Neuronal stem cell (in vitro differentiated cells): ENCODE measurements at places on chromosomes 13 and 19.

DNA sequence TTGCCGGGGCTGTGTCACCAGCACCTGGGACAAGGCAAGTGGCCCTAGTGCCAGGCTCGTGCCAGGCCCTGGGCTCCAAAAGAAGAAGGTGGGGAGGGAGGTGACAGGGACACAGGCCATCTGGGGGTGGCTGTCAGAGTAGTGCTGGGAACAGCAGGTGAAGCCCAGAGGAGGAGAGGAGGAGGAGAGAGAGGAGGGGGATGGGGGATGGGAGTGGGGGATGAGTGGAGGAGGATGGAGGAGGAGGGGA is 18.7 kb downstream of the LSM4 start:
- DNase-seq, result no peak

DNA sequence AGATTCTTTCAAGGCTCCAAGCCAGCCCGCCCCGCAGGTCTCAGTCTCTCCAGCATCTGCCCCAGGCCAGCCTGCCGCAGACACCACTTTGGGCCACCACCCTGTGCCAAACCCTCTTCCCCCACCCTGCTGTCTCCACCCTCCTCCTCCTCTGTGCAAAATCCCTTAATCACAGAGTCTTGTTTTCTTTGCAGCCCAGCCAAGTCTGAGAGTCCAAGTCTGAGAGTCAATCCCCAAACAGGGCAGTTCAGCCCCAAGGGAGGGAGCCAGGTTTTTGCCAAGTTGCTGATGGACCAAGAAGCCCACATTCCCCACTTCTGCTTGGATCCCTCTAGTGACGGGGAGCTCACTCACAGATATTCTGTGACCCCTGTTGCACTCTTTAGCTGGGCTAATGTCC is 3.1 kb downstream of the ADAMTS10 start:
- DNase-seq, result no peak

DNA sequence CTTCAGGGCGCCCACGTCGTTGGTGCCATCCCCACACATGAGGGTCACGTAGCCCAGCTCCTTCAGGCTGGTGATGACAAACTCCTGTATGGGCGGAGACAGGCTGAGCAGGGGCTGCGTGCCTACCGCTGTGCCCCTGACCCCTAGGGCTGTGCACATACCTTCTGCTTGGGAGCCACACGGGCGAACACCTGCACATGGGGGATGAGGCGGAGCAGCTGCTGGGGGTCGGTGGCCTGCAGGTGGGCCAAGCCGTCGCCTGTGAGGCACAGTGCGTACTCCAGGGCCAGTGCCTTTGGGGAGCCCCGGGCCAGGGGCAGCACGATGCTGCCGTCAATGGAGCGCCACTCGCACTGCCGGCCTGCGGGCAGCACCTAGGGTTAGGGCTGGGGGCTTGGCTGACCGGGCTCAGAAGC is 6.1 kb upstream of the GMIP start:
- DNase-seq, result no peak

- DNase-seq, result peak; percentile 56
Measured at GRCh38 chr13:41456768-41457588, at the start of gene RGCC. Gene RGCC, plus strand, starts transcription at chr13:41457550. Its CDS starts 158 bp downstream, at chr13:41457708.

DNA sequence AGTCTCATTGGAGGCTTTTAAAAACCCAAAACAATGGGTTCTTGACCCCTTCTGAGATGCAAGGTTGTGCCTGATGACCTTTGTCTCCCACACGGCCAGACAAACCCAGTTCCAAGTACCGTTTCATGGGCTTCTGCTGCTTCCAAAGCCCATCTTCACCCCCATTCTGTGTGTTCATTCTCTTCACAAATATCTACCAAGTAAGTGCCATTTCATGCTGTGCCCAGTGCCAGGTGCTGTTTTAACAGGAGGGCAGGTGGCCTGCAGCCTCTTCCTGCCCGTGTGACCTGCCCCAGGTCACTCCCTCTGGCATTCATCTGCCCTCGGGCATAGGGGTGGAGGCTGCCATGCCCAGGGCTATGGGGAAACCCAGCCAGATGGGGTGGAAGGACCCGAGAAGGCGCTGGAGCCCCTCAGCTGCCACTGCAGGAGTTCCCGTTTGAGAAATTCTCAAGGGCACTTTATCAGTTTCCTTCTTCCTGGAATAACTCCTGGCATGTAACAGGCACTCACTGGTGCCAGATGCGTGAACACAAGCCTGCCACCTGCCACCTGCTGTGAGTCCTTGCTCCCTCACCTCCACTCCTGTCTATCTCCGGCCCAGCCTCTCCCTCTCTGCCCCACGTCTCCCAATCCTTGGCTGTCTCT is 12.5 kb downstream of the CAPN12 start:
- no peak for DNase-seq

DNA sequence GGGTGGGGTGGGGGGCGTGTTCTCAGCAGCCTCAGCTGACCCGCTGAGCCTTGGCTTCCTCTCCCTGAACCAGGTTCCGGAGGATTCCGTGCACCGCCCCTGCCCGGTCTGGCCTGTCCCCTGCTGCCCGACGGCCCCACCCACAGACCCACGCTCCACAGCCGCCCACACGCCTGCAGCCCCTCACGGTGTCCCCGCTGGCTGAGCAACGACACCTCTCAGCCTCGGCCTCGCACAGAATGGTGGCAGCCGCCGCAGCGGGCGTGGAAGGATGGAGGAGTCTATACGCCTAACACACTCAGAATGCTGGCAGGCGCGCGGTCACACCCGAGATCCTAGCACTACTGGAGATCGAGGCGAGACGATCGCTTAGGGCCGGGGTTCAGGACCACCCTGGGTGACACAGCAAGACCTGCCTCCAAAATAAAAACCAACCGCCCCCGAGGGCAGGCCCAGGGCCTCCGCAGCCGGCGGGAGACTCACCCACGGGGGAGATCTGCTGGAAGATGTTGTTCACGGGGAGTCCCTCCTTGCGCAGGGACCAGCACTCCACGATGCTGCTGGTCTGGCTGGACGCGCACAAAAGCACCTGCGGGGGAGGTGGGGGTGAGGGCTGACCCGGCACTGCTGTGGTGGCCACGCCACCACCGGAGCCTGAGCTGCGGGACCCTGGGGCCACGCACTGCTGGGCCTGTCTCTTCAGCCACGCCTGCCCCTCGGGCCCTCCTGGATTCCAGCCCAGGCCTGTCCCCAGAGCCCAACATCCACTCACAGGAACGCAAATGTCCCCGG is 8.4 kb downstream of the MED16 start:
- no peak for DNase-seq

DNA sequence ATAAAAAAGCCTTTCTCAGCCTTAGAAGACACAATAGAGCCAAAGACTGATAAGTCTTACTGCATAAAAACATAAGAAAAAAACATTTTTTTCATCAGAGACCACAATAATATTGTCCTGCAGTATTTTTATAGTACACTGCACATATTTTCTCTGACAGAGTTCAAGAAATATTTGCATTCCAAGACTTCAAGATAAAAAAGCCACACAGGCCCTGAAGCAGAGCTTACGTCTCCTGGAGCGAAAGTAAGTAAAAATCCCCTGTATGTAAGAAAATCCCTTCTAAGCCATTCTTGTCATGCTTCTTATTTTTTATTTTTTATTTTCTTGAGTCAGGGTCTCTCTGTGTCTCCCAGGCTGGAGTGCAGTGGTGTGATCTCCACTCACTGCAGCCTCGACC is 755.9 kb downstream of the LIG4 start:
- DNase-seq, result no peak

DNA sequence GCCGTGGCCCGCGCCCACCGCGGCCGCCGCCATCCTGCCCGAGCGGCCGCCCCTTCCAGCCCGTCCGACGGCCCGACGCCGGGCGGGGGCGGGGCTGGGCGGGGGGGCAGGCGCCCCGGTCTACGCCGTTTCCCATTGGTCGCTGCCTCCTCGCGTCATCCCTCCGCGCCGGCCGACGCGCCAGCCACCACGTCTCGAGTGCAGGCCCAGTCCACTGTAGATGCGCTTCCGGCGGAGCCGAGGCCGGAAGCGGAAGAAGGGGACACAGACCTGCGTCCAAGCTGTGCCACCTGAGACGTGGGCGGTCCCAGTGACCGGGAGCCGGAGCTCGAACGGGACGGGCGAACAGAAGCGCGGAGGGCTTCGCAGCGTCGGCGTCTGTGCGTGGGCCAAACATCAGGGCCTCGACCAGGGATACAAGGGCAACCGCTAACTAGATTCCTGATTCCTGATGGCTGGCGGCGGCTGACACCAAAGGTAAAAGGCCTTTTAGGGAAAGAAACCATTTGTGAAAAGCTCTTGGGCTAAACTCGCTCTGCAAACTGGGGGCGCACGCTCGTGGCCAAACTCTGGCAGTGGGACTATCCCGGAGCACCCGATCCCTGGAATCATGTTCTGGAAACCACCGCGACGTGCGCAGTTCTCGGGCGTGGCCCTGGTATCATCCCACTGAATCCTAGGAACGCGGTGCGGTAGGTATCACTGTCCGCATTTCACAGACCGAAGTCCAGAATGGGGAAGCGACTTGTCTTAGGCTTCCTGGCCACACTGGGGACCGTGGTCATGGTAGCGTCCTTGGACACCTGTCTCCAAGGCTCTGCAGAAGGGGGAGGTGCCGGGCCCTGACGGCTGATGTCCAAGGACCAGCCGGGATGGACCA is at the start of gene SLC35E1:
TSS of gene SLC35E1 (minus strand) at position 84 of the 880 bp plus-strand sequence. CDS start at position 33, 51 bp downstream.
- DNase-seq, result peak; percentile 96

GRCh38 chr13:50085063-50085462 is 69.8 kb downstream of the KCNRG start:
- peak; percentile 32 for DNase-seq

- DNase-seq, result no peak
Measured at GRCh38 chr13:96822895-96823294, 171.4 kb downstream of the OXGR1 start.

GRCh38 chr19:35531291-35531690 is 2.0 kb upstream of the GAPDHS start:
- DNase-seq, result no peak

GRCh38 chr19:44869733-44870470 is 21.2 kb upstream of the TOMM40 start:
- DNase-seq, result no peak
